SW480 (cell line): ENCODE measurements at places on chromosomes 16 and 17.
A peak's percentile ranks its signal among the peaks of the same experiment; 100 is the strongest.

DNA sequence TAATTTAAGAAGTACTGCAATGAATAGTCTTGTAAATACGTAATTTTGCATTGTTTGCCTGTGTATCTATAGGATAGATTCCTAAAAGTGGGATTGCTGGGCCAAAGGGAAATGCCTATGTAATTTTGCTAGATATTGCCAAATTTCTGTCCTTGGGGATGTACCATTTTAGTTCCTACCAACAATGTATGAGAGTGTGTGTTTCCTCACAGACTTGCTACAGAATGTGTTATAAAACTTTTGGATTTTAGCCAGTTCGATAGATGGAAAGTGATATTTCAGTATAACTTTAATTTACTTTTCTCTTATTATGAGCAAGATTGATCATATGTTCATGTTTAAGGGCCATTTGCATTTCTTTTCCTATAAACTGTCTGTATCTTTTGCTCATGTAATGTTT is 8.3 kb downstream of the TANGO6 start:
- no peak for DNase-seq

DNA sequence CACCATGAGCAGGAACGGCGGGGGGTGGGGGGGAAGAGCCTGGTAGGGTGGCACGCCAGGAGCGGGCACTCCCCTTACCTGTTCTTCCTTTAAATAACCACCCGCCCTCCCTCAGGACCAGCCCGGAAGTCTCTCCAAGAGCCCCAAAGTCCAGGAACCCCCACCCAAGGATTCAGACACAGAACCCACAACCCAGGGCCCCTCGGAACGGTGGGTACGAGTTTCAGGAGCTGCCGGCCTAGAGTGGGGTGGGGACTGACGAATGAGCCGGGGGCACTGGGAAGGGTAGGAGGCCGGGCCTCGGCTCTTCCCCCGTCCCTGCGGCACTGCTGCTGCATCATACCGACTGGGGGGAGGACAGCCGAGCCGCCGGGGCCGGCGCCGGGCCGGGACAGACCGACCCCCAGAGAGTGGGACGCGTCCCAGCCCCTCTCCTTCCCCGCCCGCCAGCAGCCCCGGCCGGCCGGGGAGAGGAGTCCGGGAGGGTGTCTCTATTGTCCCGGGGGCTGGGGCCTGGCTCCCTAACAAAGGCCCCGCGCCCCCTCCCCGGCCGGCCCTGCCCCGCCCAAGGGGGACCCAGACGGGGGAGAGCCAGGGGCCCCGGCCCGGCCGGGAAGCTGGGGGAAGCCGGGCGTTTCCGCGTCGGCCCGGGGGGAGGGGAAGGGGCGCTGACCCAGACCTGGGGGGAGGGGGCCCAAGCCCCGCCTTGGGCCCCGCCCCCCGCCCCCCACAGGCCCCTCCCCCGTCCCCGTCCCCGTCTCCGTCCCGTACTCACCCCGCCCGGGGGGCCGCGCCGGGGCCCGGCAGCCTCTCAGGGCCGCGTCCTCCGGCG is 747 bp downstream of the ATXN7L3 start:
- DNase-seq = no peak

GRCh38 chr17:42493319-42493718 is 34.6 kb downstream of the ATP6V0A1 start:
- no peak for DNase-seq

DNA sequence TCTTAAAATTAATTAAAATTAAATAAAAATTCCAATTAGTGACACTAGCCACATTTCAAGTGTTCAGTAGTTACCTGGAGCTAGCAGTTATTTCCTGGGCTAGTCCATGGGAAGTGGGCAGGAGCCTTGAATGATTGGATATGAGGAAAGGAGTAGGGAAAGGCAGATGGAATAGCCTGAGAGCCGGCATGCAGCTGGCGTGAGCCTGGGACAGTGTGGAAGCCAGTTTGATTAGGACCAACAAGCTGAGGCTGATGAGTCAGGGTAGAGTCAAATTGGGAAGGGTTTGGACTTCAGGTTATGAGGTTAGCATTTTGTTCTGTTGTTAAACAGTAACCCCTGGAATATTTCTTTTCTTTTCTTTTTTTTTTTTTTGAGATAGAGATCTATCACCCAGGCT is 15.3 kb upstream of the GNA13 start:
- DNase-seq = peak; percentile 41

DNA sequence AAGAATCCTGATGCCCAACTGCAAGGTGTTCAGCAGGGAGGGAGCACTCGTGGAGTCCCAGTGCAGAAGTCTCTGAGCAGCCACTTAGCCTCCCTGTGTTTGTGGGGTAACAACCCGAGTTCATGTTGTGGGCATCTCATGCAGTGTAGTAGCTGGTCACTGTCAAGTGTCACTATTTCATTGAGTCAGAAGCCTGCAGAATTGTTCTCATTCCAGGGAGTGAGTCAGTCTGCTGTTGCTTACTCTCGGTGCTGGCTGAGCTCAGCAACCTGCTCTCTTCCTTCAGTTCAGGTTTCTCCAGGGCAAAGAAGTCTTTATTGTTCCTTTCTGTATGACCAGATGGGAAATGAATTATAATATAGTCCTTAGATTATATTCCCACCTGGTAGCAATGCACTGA is 24.1 kb downstream of the HMOX2 start:
- DNase-seq = peak; percentile 28

DNA sequence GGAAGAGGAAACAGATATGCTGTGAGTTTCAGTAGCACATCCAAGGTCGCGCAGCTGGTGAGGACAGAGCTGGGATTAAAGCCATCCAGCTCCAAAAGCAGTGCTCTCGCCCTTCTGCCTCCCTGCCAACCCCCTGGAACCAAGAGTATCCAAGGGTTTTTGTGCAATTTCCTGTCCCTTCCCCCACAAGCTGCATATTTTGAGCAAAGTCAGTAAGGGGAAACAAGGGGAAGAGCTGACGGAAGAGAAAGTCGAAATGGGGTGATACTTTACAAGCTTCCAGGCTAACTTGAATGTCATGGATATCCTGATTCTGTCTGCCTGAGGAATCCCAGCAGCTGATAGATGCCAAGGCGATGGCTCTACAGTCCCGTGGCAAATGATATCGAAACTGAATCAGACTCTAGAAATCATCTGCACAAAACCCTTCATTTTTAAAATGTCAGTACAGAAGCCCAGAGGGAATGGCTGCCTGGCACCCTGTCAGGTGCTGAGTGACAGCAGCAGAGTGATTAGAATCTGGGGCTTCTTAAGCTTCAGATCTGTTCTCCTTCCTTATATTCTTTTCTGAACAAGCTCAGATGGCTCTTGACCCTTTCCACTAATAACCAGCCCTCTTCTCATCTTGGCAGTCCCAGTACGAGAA is 42.9 kb upstream of the TEKT3 start:
- DNase-seq = no peak

- no peak for DNase-seq
Observed at GRCh38 chr17:40095944-40096791, 4.2 kb downstream of the NR1D1 start.

- DNase-seq = no peak
Observed at GRCh38 chr17:34222722-34223497, 32.2 kb upstream of the CCL2 start.

DNA sequence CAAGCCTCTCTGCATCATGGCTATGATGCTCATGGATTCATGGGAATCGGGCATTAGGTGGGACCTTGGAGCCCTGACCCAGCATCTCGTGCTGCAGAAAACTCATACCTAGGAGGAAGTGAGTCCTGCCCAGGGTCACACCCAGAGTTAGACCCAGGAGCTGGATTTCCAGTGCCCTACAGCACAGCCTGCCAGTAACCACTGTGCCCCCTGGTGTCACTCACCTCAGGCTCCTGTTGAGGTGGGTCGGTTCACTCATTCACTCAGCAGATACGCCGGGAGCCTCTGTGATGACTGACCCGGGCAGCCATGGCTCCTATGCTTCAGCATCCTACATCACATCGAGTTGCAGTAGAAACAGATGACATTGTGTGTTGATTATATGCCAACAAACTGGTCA is 143.4 kb downstream of the MSI2 start:
- DNase-seq = no peak

DNA sequence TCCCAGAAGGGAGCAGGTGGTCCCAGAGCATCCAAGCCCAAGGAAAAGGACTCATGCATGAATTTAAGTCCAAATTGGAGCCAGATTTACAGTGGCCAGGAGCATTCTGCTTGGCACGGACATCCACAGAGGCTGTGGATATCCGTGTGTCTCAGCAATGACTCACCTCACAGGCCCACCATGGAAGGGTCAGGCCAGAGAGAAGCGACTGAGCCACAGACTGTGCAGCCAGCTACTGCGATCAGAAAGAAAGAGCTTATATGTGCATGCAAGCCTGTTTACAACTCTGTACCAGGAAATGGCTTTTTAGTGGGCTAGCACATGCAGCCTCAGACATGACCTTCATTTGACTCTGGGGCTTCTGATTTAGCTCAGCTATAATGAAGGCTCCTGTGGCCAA is 231.0 kb downstream of the C16orf95 start:
- DNase-seq = no peak

DNA sequence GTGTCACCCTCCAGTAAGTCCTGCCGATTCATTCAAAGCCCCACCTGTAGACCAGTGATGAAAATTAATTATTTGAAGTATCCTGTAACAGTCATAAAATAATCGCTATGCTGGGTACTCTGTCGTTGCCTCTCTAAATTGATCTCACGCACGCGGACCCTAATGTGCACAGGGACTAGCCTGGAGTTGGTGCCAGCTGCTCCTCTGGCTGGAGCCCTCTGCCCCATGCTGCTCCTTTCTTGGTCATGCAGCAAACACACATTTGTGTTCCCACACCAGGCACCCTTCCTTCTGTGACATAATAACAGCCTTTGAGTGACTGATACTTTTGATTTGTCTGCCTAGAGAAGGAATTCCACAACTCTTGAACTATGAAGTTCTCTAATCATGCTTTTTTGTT is 16.0 kb downstream of the RAB11FIP3 start:
- no peak for DNase-seq

GRCh38 chr16:49467540-49468372 is 94.2 kb downstream of the C16orf78 start:
- DNase-seq = no peak

DNA sequence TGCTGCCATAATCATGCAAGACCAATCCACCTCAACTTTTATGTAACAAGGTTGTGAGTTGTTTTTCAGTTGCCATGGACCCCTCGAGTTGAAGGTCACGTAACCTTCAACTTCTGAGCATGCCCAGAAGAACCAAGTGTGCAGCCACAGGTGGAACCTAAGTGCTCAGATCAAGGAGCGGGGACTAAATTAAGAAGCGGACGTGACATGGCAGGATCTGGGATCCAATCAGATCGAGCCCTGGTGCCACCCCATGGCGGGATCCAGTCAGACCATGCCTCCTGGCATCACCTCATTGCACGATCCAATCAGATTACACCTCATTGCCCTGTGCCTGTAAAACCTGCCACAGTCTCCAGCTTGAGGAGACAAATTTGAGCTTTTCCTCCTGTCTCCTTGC is 204.5 kb upstream of the CDH5 start:
- no peak for DNase-seq

DNA sequence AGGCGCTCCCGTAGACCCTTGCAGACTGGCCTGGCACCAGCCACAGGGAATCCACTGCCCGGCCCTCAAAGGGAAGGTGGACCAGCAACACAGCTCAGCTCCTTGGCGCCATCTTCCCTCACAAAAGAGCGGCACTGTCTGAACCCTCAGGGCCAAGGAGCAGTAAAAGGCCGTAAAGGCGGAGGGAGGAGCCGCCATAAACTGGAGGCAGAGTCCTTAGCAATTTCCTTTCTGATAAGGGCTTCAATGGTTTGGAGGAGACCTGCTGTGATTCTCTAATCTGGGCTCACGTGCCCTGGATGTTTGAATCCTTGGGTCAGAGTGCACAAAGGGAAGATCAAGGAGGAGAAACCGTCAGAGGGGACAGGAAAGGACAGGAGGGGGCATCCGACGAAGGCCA is 15.5 kb upstream of the AXIN2 start:
- no peak for DNase-seq

DNA sequence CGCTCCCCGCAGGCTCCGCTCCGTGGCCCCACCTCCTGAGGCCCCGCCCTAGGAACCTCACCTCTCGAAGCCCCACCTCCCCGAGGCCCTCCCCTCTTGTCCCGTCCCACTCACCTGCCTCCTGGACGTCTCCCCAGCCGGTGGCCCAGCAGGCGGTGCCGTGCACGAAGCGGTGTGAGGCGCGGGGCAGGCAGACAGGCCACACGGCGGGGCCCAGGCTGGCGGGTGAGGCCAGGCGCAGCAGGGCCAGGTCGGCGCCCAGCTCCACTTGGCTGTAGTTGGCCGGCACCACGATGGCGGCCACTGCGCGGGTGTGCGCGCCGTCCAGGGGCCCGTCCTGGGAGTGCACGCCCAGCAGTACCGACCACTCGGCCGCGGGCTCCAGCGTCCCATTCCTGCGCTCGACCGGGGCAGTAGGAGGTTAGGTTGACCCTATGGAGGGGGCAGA is 1.6 kb downstream of the PRSS36 start:
- no peak for DNase-seq

- DNase-seq = no peak
Observed at GRCh38 chr16:15779664-15780351, 77.0 kb downstream of the MYH11 start.

GRCh38 chr17:45371414-45372324 is 54.8 kb upstream of the MAP3K14 start:
- peak; percentile 95 for DNase-seq
